NCI-H146 (cell line): ENCODE measurements at places on chromosomes 3 and 15.

GRCh38 chr3:142088522-142088921, 60.8 kb downstream of the TFDP2 start:
- DNase-seq = no peak

DNA sequence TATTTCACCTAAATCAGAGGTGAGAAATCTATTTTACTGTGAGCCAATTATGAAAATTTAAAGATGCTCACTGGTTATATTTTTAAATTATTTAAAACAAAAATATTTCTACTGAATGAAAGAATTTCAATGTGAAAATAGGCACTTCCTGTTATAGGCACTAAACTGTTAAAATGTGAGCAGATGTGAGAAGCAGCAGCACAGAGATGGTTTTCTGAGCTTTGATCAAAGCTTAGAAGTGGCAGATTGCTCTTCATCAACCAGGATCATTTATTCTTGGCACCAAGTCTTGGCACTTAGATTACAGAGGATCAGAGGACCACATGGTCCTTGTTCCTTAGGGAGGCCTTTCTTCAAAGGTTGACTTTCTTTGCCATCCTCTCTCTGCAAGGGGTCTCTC, 18.0 kb upstream of the TSC22D2 start:
- DNase-seq = no peak

- DNase-seq = peak; percentile 20
Observed at GRCh38 chr3:19885468-19885867, 48.5 kb downstream of the EFHB start.

- peak; percentile 78 for DNase-seq
Observed at GRCh38 chr3:113744941-113745755, 901 bp downstream of the NAA50 start.

DNA sequence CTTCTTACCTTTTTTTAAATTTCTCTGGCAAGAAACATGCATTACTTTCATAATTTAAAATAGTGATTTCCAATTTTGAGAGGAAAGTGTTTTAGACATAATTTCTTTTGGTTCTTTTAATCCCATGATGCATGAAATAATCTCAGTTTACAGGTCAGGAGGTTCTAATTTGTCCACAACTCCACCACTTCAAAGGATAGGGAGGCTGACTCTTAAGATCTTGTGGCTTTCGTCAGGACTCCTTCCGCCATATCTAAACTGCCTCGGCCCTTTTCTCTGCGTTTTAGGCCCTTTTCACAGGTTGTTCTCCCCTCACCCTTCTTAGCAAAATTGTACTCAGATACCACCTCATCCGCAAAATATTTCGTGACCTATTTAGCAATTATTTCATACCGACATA, 8.0 kb downstream of the DYNC1LI1 start:
- DNase-seq = no peak

DNA sequence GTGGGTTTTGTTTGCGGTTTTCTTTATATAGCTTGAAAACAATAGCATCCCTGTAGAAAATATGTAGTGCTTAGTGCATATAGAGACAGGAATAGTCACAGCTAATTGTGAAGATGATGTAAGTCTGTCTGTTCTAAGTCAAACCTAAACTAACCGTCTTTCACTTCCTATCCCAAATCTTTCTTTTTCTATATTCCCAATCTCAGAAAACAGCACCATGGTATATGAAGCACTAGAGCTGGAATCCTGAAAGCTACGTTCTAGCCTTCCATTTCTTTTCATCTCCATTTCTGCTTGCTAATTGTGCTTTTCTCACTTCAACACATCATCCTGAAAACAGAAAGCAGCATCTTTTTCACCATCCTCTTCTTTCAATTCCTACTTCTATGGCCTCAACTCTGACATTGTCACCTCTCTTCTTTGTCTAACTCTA, 1235.5 kb downstream of the ROBO2 start:
- DNase-seq = no peak

- DNase-seq = no peak
Observed at GRCh38 chr15:48471073-48471472, 139.8 kb downstream of the DUT start.

GRCh38 chr15:73440571-73440970, 2.4 kb upstream of the REC114 start:
- peak; percentile 7 for DNase-seq

DNA sequence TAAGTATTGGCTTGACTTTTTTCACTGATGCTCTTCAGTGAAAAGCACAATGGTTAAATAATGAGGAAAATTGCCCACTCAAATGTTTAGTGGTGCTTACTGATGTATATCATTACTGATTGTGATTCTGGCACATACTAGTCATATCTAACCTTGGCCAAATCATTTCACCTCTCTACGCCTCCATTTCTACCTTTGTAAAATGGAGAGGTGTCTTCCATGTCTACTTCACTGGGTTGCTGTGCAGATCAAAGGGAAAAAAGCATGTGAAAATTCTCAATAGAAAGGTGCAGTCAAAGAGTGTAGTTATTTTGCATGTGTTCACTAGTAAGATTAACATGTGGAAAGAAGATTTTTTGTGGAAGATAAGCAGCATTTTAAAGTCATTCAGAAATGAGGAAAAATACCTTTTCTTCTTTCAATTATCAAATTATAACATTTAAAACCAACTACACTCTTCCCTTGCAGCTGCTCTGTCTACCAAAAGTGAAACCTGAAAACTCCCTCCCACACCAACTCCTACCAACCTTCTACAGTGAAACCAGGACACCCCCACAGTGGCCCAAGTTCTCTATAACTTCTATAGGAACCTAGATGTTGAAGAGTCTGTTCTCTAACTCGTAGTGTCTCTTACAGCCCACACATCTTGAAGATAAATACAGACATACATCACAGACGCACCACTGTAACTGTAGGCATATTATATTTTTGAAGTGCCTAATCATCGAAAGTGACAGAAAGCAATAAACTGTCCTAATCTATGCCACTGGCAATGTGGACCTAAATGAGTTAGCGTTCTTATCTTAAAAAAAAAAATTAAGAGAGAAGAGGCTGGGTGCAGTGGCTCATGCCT, 1.4 kb downstream of the CD200R1 start:
- no peak for DNase-seq

DNA sequence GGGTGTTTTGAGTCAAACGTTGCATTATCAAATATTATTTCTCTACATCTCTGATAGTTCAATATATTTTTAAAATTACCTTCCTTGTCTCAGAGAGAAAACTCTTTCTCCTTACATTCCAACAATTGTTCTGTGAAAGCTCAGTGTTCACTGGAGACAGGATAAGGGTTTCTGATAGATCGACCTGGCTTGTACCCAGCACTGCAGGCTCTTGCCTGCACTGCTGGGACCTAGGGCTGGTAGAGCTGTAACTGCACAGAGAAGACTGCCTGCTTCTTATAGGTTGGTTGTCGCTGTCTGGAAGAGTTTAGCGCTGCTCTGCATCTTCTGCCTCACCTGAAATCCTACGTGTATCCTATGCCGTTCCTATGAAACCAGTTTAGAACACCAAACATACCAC, 249.9 kb upstream of the LRTM1 start:
- no peak for DNase-seq
